ENCODE measurements at places on chromosomes 2 and 18.
A peak's percentile ranks its signal among the peaks of the same experiment; 100 is the strongest.

GRCh38 chr2:157838442-157839161 is 37.5 kb downstream of the ACVR1 start:
- H3K4me1 ChIP-seq = peaks cover 46% of the 10 kb centered on the region
- H3K27me3 ChIP-seq = no peaks in the 10 kb centered on the region
- H3K27ac ChIP-seq = peak overlapping the region; percentile 96
- DNase-seq = peak; percentile 94

DNA sequence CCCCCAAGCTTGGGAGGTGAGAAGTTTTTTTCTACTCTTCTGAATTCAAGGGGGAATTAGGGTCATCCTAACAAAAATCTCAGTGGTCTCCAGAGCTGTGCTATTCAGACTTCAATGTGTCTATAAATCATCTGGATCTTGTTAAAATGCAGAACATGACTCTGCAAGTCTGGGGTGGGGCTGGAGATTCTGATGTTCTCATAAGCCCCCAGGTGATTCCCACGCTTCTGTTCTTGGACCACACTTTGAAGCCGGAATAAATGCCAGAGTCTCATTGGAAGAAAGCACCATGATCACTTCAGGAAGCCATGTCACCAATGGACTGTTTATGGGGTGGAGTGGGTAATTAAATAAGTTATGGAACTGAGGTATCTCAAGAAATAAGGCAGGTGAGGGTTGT is 22.2 kb upstream of the SLC16A14 start:
- H3K4me3 ChIP-seq = no peak overlapping the region
- no peak for DNase-seq
- H3K27ac ChIP-seq = no peak overlapping the region
- H3K4me1 ChIP-seq = no peaks in the 10 kb centered on the region

DNA sequence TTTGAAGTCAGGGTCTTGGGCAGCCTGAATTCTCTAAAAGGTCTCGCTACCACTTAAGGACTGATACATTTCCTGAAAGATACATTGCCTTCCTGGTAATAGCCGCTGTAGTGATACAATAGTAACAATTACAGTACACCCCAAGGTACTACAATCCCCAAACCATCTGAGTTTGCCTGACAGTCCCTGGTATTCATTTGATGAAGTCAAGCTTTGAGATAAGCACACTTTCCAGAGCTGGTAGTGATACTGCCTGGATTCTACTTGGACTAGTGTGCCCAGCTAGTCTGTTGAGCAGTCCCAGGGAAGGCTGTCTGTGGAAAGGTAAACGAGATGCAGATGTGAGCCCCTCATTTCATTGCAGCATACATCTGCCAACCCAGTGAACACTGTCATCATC is 24.4 kb upstream of the ITGB6 start:
- H3K36me3 ChIP-seq = no peaks in the 10 kb centered on the region
- no peak for DNase-seq
- H3K27ac ChIP-seq = no peak overlapping the region
- no peak overlapping the region for H3K4me3 ChIP-seq
- H3K4me1 ChIP-seq = peaks cover 32% of the 10 kb centered on the region
- H3K27me3 ChIP-seq = no peaks in the 10 kb centered on the region

DNA sequence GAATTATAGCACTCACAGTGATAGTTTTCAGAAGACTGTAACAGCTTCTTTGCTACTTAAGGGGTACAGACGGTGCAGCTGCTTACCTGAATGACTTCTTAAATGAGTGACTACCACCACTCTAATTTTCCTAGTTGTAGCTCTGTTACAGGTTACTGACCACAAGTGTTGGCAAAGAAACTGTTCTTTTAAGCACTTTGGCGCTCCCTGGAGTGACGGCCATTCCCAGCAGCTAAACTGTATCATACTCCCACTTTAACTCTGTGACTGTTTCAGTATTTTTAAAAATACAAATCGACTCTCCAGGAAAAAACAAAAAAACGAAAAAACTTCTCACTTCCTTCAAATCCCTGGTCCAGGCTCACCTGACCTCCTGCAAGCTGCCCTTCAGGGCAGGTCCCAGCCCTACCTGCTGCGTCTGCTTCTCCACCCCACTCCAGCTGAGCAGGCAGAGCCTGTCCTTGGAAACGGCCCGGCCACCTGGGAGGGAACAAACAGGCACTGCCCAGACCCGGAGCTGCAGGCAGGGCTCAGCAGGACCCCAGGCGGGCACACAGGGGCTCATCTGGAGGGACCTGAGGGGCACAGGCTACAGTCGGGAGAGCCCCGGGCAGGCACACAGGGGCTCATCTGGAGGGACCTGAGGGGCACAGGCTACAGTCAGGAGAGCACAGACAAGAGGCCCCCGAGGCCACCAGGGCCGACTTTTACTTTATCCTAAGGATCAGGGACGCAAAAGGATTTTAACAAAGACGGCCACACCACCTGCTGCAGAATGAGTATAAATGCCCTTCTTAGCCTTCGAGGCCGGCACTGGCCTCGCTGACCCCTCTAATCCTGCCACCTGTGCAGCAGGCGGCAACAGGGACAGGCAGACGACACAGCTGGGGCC is 24.5 kb downstream of the SLC66A2 start:
- H3K27ac ChIP-seq = peak overlapping the region; percentile 67
- no peaks in the 10 kb centered on the region for H3K27me3 ChIP-seq
- H3K36me3 ChIP-seq = peaks cover 22% of the 10 kb centered on the region
- DNase-seq = peak; percentile 52

GRCh38 chr2:203982276-203982675 is 45.7 kb downstream of the ICOS start:
- H3K27ac ChIP-seq = no peak overlapping the region
- no peak overlapping the region for H3K4me3 ChIP-seq
- no peaks in the 10 kb centered on the region for H3K27me3 ChIP-seq
- no peak for DNase-seq

DNA sequence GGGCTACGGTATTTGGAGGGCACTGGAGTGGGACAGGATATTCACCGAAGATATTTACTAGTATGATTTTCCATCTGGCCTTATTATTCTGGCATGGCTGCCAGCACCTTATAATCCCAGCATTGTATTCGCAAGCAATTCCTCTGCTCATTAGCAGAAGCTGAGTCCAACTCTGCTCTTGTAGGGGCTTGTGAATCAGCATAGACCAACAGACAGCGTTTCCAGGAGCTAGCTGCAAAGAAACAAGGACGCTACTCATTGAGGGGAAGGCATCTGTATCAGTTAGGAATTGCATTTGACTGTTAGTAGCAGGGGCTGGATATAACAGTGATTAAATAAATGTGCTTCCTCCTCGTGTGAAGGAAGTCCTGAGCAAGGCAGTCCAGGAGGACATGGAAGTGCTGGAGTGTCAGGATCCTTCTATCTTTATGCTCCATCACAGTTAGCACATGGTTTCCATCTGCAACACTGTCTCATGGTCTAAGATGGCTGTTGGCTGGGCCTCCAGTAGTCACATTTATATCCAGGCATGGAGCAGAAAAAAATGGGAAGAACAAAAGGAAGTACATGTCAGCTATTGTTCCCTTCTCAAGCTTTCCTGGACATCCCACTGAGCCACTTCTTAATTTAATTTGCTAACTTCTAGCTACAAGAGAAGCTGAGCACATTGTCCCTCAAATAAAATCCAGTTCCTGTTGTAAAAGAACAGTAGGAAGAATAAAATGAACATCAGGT is 214.1 kb downstream of the C1D start:
- H3K36me3 ChIP-seq = no peaks in the 10 kb centered on the region
- DNase-seq = no peak
- no peak overlapping the region for H3K4me3 ChIP-seq
- H3K27me3 ChIP-seq = peaks cover 13% of the 10 kb centered on the region
- no peak overlapping the region for H3K27ac ChIP-seq

DNA sequence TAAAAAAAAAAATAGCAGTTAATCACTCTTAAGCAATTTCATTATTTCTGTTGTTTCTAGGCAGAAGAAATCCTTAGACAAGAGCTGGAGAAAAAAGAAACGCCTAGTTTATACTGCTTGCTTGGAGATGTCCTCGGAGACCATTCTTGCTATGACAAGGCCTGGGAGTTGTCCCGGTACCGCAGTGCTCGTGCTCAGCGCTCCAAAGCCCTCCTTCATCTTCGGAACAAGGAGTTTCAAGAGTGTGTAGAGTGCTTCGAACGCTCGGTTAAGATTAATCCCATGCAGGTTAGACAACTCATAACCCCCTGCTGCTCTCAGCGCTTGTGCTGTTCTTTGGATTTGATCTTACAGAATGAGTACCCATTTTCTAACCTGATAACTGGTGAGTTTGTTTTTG is 130.4 kb downstream of the TTC27 start:
- DNase-seq = no peak
- H3K4me1 ChIP-seq = no peaks in the 10 kb centered on the region
- H3K36me3 ChIP-seq = no peaks in the 10 kb centered on the region

GRCh38 chr18:59737776-59738300 is 40.6 kb upstream of the CCBE1 start:
- no peaks in the 10 kb centered on the region for H3K27me3 ChIP-seq
- H3K4me1 ChIP-seq = no peaks in the 10 kb centered on the region
- DNase-seq = no peak
- no peaks in the 10 kb centered on the region for H3K36me3 ChIP-seq
- H3K27ac ChIP-seq = no peak overlapping the region

DNA sequence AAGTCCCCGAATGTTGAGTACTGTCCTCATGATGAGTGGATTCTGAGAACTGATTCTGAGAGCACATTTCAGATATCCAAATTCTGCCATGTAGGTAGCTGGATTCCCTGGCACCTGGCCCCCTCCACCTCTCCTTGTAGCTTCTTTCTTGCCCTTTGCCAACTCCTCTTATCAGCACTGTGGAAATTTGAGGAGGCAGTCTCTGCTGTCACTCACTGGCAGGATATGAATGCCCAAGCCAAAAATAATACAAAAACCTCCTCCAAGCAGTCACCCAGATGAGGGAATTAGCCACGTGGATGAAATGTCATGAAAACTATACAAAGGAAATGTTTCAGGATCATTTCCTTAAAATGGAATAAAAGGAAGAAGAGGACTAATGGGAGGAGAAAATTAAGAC is 276.8 kb downstream of the SETBP1 start:
- H3K36me3 ChIP-seq = peaks cover 13% of the 10 kb centered on the region
- no peaks in the 10 kb centered on the region for H3K27me3 ChIP-seq
- no peak overlapping the region for H3K4me3 ChIP-seq
- DNase-seq = no peak
- no peak overlapping the region for H3K27ac ChIP-seq

DNA sequence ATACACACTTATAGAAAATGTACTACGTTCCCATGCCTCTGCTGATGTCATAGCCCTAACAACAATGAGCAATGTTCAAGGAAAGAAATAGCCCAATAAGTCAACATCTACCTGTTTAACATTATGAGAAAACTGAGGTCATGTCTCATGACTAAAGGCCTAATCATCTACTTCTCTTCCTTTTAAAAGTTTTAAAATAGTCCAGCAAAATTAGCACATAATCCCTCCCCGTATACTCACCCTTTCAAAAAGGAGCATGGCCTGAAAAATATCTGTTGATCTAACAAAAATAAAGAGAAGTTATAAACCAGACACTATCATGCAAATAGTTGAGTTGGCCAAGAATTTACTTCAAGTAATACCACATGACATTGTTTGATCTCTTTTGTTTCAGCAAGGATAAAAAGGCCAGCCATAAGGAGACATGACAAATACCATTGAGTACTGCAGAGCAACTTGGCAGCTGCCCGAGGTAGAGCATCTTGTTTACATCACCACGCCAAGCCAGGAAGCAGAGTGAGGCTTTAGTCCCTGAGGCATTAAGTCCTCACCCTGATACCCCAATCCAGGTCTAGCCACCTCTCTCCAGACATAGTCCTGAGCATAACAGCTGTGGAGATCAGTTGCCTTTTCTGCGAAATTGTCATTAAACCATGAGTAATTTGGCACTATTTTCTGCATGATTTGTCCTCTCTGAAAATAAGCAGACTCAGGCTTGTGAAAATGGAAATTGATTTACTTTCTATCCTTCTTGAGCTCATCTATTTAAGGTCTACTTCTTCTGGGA is 137.4 kb upstream of the ETAA1 start:
- H3K4me3 ChIP-seq = no peak overlapping the region
- peaks cover 2% of the 10 kb centered on the region for H3K4me1 ChIP-seq
- H3K27me3 ChIP-seq = no peaks in the 10 kb centered on the region
- DNase-seq = peak; percentile 83
- H3K36me3 ChIP-seq = no peaks in the 10 kb centered on the region

DNA sequence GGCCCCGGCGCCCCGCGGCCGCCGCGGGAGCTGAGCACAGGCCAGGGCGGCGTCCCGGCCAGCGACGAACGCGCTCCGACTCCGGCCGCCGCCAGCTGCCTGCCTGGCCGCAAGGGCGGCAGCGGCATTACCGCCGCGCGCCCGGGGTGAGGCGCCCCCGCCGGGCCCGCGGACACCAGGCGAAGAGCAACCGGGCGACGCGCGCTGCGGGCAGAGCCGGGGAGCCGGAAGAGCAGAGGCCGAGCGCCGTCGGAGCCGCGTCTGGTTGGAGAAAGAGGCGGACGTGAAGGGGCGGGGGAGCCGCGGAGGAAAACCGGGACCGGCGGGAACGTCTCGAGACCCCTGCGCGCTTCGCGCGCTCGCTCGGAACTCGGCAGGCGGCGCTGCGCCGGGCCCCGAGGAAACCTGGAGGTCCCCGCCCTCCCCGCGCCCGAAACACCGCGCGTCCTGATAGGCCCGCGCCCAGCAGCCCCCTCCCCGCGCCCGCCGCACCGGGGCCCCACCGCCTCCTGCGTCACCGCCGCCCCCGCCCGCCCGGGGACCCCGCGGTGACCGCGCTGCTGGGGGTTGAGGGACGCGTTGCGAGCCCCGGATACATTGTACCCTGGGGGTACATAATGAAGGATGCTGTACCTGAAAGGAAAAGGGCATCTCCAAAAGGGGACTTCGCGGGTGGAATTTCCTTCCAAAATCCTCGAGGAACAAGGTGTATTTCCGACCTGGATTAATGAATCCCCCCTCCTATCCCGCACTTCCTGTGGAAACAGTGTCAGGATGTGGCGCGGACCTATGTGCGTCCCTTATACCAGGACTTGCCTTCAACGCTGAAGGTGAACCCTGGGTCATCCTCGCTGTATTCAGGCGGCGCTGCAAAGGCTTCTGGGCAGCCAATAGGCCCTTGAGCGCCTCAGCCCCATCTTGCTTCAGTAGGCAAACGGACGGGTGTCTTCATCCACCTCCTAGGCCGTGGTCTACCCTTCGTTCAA is 1.0 kb upstream of the B4GALT6 start:
- H3K27ac ChIP-seq = peak overlapping the region; percentile 57
- H3K27me3 ChIP-seq = no peaks in the 10 kb centered on the region
- peak; percentile 88 for DNase-seq
- no peaks in the 10 kb centered on the region for H3K36me3 ChIP-seq

GRCh38 chr18:48657447-48658120 is 118.8 kb downstream of the CTIF start:
- H3K27me3 ChIP-seq = no peaks in the 10 kb centered on the region
- peak; percentile 73 for DNase-seq
- no peak overlapping the region for H3K27ac ChIP-seq

- peaks cover 5% of the 10 kb centered on the region for H3K27me3 ChIP-seq
- H3K36me3 ChIP-seq = no peaks in the 10 kb centered on the region
Observed at GRCh38 chr18:3498698-3499471, 48.9 kb downstream of the TGIF1 start.

DNA sequence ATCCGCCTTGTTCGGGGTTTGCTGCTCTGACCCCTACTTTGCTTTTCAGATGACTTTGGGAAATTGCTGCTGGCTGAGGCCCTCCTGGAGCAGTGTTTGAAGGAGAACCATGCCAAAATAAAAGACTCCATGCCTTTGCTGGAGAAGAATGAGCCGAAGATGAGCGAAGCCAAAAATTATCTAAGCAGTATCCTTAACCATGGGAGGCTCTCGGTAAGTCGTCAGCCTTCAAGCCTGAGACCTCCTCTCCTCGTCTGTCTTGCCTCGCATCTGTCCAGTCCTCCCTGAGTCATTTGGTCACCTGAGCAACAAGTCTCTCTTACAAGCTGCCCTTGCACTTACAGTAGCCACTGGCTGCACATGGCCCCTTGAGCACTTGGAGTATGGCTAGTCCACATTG is 34.7 kb upstream of the MCFD2 start:
- no peak overlapping the region for H3K27ac ChIP-seq
- H3K4me1 ChIP-seq = peaks cover 9% of the 10 kb centered on the region
- H3K36me3 ChIP-seq = peaks cover 31% of the 10 kb centered on the region
- no peak overlapping the region for H3K4me3 ChIP-seq

Measured in muscle of leg (tissue), 16 donors.